ENCODE measurements at places on chromosomes 1 and 21. TPM values are rescaled to one million over a fixed set of nuclear protein-coding genes. Genes with fewer than 3 reads are reported as not detected.

FAM163A gene
- not detected for total RNA-seq

DIO1 gene
- not detected for total RNA-seq

GRCh38 chr1:118159569-118159968 lies 25.5 kb downstream of the SPAG17 start:
- DNase-seq = no peak
- no peak overlapping the region for H3K27ac ChIP-seq
- H3K4me1 ChIP-seq = no peaks in the 10 kb centered on the region
- no peaks in the 10 kb centered on the region for H3K27me3 ChIP-seq
- no peaks in the 10 kb centered on the region for H3K36me3 ChIP-seq

ZMYM1 gene
- 31.9 TPM for total RNA-seq

SYTL1 gene
- total RNA-seq = 49.8 TPM

DNASE2B gene
- total RNA-seq = not detected

KCNN3 gene
- 0.33 TPM for total RNA-seq

APOBEC4 gene
- total RNA-seq = not detected
